Stimulated activated CD8-positive, alpha-beta memory T cell treated with anti-CD3 and anti-CD28 coated beads, Interleukin-4, amount 100 ng/mL, for 1 hour (primary cell): ENCODE measurements at places on chromosomes 2 and 18.

- no peak for DNase-seq
These were observed 170.2 kb downstream of the PRKCE start for GRCh38 chr2:45821558-45822271.

- no peak for DNase-seq
These were observed 42.1 kb upstream of the ITSN2 start for GRCh38 chr2:24402242-24403097.

DNA sequence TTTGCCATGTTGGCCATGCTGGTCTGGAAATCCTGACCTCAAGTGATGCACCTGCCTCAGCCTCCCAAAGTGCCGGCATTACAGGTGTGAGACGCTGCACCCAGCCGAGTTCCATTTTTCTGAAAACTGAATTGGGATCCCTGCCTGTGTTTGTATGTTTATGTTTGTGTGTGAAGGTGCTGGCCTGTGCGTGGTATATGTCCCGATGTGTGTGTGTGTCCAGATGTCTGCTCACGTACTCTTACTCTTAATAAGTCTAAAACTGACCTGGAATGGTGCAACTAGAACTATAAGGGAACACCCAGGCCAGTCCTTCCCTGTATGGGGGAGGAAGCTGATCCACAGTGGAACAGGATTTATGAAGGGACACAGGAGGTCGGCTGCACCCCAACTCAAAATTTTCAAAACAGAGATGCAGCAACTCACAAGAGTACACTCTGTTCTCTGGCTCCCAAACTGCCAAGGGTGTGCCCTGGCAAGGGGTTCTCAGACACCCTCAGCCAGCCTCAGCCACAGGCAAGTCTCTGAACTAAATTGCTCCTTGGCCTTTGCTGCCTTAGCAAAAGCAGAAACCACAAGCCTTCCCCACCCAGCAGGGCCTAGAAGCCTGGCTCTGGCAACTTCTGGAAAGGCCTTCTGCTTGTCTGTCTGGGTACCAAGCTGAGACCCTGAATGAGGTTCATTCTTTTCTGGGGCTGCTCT is 36.5 kb downstream of the RHOB start:
- DNase-seq = no peak

DNA sequence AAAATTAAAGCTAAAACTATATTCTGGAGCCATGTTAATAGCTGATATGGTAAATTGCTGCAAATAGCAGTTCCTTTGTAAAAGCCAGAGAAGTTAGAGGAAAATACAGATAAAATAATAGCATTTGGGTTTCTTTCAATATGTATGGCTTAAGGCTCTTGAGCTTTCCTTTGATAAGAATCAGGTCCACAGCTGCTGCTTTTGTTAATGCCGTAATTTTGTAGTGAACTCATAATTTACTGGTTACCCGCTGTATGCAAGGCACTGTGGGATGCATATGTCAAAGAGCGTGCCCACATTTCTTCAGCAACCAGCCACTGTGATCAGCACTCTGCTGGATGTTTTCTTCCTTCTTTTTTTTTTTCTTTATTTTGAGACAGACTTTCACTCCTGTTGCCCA is 79.1 kb downstream of the MOGAT1 start:
- no peak for DNase-seq

GRCh38 chr2:105395691-105396090 is 3.2 kb downstream of the FHL2 start:
- DNase-seq = no peak

DNA sequence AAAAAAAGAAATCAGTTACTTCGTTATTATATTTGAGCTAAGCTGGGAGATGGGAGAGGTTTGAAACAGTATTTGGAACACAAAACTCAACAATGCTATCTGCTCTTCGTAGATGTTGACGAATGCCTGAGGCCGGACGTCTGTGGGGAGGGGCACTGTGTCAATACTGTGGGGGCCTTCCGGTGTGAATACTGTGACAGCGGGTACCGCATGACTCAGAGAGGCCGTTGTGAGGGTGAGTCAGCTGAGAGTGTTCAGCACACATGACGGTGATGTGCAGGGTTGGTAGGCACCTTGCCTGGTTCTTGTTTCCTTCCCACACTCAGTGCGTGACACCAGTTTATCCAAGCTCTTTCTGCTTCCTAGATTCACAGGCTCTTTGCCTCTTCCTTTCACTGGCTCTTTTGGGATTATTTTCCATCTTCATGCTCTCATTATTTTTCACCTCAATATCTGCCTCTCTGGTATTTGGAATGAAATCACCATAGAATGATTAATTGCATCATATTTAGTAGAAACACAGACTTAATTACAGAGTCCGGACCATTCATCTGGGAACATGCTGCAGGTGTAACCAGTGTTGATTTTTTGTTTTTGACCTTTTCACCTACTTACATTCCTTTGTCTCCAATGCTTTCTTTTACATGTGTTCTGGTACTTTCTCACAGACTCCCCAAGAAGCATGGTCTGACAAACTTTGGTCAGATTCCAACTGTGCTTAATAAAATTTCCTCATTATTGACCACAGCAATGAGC is 200.6 kb upstream of the RASGRP3 start:
- DNase-seq = no peak
